ENCODE measurements at places on chromosomes 3 and 15.

DNA sequence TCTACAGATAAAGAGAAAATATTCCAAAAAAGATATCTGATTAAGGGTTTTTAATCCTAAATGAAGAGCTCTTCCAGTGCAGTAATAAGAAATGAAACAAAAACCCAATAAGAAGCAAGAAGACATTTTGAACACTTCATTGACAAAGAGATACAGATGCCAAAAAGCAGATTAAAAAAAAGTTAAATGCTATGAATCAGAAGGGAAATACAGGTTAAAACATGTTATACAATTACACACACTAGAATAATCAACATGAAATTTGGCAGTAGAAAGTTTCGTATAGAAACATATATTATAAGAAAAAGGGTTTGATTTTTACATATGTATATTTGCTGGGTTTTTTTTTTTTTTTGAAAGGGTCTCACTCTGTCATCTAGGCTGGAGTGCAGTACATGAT is 135.0 kb downstream of the ROBO1 start:
- DNase-seq, result no peak

- peak; percentile 24 for DNase-seq
These were observed 5.2 kb downstream of the HRH1 start for GRCh38 chr3:11159421-11159904.

- peak; percentile 5 for DNase-seq
These were observed 341.7 kb downstream of the FHIT start for GRCh38 chr3:60909526-60909925.

GRCh38 chr3:146138902-146139301 is 22.1 kb downstream of the PLOD2 start:
- DNase-seq, result no peak

GRCh38 chr3:101117980-101118379 is 124.8 kb upstream of the ABI3BP start:
- DNase-seq, result peak; percentile 16

Measured in hepatocyte (in vitro differentiated cells).